Cortex of kidney (tissue), 1 donor: ENCODE measurements at places on chromosomes 11 and 22.

DNA sequence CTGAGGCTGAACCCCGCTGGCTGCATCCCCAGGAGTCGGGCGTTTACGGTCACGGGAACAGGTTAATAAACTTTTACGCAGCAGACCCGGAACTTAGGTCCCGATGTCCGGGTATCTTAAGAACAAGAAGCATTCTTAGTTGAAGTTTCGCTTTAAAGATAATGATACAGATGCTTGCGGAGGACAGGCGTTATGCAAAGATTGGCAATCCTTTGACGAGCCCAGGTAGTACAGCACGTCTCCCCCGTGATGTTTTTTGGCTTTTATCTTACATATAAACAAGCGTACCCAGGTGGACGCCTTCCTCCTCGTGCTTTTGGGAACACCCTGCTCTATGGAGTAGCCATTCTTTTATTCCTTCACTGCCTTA is 871 bp upstream of the TOLLIP start:
- DNase-seq: no peak

DNA sequence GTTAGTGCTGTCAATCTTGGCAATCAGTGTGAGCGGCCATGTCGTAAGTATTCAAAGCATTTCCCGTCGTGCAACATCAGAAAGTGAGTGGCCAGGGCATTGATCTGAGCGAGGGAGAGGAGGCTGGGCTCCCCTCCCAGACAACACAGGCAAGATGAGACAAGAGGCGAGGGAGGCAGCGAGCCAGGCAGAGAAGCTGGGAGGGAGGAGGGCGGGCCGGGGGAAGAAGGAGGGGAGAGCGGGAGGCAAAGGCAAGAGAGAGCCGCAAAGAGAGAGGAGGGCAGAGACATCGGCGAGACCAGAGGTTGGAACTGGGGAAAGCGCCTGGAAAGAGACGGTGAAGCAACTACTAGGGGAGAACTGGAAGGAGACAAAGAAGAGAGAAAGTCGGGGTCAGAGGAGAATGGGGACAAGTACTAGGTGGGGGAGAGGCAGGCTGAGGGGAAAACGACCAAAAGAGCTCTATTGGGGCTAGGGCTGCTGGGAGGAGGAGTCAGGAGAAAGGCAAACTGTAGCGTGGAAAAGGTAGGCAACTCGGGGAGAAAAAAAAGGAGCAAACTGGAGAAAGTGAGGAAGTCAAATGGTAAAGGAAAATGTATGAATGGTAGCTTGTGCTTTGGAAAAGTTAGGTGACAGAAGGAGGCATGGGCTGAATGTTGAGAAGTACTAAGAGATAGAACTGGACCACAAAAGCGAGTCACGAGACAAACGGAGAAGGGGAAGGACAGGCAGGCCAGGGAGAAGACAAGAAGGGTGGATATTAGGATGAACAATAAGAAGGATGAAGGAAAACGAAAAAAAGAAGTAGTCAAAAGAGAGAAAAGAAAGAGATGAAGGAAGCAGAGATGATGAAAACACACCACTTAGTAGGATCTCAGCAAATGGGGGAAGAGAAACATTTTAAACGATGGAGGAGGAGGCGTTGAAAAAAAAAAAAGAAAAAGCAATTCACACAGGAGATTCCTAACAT is 130.5 kb upstream of the C11orf58 start:
- DNase-seq: no peak

- no peak for DNase-seq
These were observed 37.1 kb upstream of the HSPA8 start for GRCh38 chr11:123098990-123099389.

DNA sequence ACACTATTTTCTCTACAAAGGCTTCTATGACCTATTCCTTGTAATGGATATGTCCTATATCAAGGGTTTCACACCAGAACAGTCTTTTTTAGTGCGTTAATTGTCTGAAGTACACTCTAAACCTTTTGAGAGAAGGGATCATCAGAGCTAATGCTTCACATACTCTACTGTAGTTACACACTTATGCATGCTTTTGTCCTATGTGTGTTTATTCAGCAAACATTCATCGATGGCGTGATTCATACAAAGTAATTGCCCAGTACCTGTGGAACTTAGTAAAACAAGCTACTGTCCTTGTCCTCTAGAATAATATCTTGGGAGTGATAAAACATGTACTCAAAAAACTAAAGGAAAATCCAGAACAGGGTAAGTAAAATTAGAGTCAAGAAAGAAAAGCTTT is 139.2 kb downstream of the GUCY1A2 start:
- DNase-seq: no peak

DNA sequence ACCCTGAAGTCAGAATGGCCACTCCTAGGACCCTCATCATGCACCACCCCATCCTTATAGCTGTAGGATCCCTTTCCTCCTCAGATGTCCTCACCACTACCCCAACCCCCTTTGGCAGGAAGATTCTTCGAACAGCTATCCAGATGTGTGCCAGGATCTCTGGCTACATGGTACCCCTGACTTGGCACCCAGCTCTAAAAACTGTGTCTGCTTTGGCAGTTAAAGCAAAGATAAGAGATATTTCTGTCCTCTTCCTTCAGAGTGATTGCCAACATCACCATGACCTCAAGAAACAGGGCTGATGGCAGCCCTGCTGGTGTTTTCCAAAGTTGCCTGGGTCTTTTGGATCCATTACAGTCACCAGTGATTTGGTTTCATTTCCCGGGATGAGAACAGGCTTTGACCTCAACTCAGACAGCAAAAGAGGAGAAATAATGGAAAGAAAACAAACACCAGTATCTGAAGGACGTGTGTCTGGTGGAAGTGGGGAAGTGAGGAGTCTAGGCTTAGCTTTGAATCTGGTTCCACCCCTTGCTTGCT is 4.3 kb upstream of the NRIP3 start:
- no peak for DNase-seq

GRCh38 chr11:69170704-69171103 is 15.0 kb downstream of the SMIM38 start:
- no peak for DNase-seq

DNA sequence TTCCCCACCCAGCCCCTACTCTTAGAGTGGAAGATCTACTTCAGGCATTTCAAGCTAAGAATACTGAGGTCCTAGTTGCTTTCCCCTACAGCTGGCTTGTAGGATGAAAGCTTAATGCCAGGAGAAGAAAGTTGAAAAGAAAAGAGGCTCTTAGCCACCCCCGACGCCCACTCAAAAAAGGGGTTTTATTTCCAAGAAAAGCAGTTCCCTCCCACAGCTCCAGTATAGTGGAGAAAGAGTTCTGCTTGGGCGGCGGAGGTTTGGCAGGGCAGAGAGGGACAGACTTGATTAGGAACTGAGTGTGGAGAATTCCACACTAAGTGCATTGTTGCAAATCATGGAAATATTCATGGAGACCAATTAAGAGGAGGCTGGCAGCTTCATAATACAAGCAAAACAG is 470.9 kb downstream of the ETS1 start:
- DNase-seq: no peak

DNA sequence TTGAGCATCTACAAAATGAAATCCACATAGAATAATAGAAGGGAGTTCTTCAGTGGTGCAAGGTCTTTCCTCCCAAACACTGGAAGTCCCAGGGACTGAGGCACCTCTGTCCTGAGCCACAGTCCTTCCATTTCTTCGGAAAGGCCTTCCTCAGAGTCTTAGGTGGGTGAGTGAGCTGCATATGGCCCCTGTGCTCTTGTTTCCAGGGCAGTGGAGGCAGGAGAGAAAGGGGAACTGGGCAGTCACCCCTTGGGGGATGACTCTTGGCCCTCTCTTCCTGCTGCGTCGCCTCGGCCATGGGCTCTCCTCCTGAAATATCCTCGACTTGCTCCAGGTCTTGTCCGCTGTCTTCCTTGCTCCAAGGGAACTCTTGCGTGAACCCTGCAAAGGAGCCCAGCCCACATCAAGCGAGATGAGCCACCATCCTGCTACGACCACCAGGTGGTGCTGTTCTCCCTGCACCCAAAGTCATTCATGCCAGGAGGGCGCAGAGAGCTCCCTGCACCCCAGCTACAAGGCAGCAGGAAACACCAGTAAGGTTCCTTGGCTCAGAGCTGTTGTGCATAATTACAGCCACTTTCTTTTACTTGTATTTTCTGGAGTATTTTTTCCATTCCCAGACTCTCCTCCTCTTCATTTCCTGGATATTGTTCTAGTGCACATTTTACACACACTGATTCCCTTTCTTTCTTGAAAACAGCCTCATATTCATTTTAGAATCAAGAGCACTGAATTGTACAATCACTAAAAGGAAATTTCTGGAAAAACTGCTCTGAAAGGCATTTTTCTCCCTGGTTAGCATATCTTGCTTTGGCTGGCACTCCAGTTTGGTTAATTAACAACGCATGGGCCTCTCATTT is 397.8 kb downstream of the OPCML start:
- no peak for DNase-seq

DNA sequence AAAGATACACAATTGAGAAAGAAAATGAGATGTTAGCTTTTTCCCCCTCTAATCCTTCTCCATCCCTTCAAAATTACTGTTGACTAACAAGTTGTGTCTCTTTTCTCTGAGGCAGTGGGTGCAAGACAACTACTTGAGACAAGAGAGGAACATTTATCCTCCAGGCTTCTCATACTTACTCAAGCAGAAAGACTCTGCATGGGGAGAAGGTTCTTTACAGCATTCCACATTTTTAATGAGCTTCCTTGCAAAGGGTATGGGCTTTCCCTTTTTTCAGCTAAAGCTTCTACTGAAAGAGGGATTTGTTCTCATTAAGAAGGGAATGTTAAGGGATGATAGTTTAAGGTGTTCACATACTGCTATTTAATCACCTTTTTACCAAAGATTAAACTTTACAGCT is 47.8 kb downstream of the PAX6 start:
- no peak for DNase-seq

DNA sequence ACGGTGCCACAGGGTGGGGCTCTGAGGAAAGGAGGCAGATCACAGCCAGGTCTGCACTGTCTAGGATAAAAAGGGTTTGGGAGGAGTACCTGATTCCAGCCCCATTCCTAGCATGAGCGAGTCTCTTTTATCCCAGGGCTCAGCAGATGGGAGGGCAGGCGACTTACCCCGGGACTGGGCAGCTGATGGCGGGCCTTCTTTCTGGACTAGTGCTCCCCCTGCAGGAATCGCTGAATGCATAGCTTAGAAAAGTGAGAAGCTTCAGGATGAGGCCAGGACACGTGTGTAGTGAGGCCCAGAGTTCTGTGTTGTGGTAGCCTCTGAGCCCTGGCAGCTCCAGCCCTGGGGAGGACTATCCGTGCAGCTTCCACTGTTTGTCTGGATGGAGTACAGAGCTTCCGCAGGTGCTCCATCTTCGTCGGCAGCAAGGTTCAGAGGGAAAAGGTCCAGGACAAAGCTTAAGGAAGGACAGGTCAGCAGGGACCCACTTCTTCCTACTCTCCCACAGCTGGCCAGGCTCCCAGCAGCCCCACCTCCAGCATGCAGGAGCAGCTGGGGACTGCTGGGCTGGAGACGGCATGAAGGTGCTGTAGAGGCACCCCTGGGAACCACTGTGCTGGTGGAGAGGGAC is 30.4 kb downstream of the COMMD9 start:
- DNase-seq: no peak

DNA sequence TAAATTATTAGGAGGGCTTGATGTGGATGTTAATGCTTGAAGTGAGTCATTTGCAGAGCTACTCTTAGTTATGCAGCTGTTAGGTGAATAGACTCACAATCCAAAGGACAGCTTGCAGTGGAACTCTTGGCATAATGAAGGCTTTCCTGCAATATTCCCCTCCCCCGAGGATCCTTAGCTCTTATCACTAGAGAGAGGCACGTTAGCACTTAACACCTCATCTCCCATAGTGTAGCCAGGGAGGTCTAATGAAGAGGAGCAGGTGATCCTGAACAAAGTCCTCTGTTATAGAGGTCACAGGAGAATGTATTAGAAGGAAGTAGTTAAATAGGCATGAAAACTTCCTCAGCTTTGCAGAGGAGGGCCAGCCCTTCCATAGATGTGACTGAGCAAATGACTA is 919.2 kb upstream of the FAT3 start:
- no peak for DNase-seq

DNA sequence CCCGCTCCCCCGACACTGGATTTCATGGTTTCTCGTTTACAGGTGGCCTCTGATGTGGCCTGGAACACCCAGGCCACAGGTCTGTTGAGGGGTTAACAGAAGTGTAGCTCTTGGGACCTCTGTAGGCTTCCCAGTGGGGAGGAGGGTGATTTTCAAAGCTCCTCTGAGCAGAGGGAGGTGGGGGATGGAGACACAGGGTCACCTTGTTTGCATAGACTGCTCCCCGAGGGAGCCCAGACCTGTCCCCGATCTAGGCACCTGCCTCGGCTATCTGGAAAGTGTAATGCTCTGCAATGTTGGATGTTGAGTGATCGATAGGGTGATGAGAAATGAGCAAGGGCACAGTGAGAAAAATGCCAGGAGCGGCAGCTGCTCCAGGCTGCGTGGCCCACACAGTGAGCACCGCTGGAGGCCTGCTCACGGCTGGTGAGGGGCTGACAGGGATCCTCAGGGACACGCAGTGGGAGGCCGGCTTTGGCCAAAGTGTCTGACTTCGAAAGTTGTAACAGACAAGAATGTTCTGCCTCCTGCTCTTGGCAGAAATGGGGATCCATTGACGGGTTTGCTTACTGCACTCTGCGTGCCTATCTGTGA is 594.1 kb downstream of the BRD1 start:
- DNase-seq: no peak

DNA sequence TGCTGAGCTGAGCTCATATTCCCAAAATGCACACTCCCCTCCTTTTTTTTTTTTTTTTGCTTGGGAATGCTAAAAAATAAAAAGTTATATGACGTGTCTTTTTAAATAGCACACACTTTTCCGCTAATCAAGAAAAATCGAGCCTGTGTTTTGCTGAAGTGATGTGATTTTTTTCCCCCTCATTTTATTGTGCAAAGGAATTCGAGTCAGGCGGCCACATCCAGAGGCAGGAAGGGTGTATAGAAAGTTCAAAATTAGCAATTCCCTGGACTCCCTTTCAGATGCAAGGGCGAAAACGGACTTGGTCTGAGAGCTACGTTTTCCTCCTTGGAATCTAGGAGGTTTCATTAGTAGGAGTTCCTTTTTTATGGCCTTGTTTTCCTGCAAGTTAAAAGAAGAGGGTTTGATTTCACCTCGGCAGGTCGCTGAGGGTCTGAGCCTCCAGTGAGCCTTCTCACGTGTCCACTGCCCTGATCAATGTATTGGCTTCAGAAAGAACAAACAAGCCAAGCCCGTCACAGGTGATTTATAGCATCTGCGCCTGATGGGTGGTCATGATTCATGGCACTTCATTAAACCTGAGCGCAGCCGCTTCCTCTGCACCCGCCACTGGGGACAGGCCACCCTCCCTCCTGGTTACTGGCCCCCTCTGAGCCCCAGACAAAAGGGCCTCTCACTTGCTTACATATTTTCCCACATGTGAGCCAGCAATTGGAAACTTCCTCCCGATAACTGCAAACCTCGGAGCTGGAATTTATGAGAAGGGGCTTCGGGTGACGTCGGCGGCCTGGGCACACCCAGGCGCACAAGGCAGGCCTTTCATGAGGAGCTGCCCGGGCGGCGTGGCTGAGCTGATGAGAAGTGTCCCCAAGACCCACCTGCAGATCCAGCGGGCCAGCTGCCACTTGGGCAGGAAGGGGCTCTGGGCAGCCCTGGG is 64.4 kb upstream of the LINC01488 start:
- no peak for DNase-seq

- no peak for DNase-seq
These were observed 35.9 kb downstream of the MUC6 start for GRCh38 chr11:1000357-1001278.
